ENCODE measurements at places on chromosomes 2 and 18. TPM values are rescaled to one million over a fixed set of nuclear protein-coding genes. Genes with fewer than 3 reads are reported as not detected.

The ATP8B1 gene
- total RNA-seq, result 9.3 TPM

The ELP2 gene
- 50.4 TPM for total RNA-seq

The TGIF1 gene
- 10.8 TPM for total RNA-seq

The GALNT5 gene
- 0.35 TPM for total RNA-seq

The ANKRD39 gene
- total RNA-seq, result 15.2 TPM

The L3MBTL4 gene
- total RNA-seq, result 0.70 TPM

DNA sequence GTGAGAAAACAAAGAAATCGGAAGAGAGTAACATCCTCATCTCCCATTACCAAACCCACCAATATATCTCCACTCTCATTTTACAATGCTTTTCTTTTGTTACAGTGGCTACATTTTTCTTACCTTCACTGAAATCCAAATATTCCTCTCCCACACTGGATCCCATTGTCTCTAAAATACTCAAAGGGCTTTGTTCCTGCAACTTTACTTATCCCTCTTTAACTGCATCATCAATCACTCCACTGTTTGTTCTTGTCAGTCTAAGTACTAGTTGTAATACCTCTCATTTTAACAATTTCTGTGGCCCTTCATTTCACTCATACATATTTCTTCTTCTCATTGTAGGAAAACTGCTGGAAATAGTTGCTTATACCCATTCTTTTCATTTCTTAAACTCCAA is 464.2 kb upstream of the PIK3C3 start:
- no peak for DNase-seq

DNA sequence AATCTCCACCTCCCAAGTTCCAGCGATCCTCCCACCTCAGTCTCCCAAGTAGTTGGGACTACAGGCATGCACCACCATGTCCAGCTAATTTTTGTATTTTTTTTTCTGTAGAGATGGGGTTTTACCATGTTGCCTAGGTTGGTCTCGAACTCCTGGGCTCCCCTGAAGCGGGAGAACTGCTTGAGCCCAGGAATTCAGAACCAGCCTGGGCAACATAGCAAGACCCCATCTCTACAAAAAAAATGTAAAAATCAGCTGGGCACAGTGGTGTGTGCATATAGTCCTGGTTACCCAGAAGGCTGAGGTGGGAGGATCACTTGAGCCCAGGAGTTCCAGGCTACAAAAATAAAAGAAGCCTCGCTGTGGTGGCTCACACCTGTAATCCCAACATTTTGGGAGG is 12.0 kb upstream of the ZNF532 start:
- no peak for DNase-seq

GRCh38 chr2:207792244-207792785 is 22.6 kb upstream of the FZD5 start:
- peak; percentile 61 for DNase-seq

DNA sequence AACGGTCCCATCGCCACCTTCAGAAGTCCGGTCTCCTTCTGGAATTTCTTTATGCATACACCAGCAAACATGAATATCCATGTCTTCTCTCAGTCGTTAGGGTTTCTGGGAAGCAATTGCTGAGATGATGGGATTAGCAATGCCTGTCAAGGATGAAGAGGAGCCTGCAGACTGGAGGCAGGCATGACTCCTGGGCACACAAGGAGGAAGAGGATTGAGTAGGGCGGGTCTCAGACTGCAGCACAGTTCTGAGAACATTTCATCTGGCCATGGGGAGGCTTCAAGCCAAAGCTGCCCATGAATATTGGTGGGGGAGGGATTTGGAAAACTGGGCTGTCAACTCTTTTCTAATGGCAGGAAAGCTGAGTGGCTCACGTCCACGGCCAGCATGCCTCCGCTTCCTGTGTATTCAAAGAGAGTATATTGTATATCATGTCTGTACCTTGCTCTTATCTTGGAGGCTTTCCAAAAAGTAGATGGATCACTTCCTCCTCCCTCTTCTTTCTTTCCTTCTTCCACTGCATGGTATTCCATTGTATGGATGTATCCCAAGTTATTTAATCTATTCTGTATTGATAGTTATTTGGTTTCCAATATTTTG is 24.5 kb downstream of the MC2R start:
- no peak for DNase-seq

DNA sequence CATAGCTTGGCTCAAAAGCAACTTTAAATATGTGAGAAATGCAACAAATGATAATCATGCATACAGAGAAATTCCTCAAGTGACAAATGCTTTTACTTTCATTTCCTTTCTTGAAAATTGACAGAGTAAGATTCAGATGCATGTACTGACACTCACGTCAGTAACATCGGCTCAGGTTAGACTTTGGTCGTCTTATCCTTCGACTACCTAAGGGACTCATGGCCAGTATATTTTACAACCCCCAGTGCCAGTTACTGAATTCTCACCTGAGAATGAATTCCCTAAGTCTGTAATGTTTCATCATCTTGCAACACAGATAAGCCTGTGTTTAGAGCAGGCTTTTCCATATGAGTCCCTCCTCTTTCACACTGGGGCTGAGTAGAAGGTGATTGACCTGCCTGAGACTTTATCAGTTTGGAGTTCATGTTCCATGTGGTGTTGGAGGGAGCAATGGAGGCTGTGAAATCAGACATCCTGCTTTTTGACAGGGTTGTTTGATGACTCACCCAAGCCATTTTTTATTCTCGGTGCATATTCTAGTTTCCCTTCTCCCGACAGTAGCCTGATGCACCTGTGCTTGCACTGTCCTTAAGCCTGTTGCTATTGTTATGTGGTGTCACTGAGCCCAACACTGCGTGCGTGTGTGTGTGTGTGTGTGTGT is 30.5 kb upstream of the ATP8B1 start:
- DNase-seq, result no peak

DNA sequence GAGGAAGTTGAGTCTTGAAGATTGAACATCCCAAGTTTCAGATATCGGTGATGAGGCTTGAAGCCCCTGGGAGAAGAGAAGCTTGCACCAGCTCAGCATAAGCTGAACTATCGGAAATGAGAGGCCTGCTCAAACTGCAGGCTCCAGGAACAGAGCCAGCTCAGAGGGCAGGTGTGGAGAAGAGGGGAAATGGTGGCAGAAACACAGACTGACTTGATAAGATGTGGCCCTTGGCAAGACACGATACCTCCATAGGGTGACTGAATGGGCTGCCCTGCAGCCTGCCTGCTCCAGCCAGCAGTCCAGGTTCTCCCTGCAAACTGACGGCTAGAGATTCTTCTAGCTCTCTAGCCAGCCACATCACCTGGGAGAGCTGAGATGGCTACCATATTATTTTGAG is 86.6 kb downstream of the MYT1L start:
- peak; percentile 36 for DNase-seq

- no peak for DNase-seq
Observed at GRCh38 chr2:150403457-150403856, 84.0 kb downstream of the RND3 start.

GRCh38 chr18:55877321-55877720 is 289.3 kb upstream of the TCF4 start:
- no peak for DNase-seq

- DNase-seq, result no peak
Observed at GRCh38 chr2:168730344-168730743, 72.1 kb upstream of the NOSTRIN start.

DNA sequence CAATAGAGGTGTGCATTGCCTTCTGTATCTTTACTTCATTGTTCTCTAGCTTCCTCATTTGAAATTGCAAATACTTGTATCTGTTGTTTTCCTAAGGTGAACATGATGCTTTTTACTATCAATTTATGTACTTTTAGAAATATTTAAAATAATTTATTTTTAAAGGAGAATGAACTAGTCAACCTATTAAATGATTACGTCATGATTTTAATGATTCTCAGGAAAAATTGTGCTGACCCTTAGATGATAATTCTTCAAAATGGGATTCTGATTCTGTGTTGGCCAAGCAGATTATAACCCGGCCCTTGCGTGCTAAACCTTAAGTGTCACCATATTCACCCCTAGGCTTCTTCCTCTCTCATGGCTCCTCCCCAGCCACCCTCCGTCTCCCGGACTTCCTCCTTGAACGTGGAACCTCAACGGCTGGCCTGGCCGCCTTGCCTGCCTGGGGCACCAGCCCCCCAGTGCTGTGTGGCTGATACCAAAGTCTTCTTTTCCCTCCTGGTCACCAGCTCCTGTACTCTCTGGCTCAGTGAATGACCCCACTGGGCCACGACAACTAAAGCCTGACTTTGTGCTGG is 292.0 kb downstream of the GBX2 start:
- no peak for DNase-seq

DNA sequence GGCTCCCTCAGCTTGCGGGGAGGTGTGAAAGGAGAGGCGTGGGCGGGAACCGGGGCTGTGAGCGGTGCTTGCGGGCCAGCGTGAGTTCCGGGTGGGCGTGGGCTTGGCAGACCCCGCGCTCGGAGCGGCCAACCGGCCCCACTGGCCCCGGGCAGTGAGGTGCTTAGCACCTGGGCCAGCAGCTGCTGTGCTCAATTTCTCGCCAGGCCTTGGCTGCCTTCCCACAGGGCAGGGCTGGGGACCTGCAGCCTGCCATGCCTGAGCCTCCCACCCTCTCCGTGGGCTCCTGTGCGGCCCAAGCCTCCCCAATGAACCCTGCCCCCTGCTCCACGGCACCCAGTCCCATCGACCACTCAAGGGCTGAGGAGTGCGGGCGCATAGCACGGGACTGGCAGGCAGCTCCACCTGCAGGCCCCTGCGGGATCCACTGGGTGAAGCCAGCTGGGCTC is 48.2 kb downstream of the RNF138 start:
- DNase-seq, result no peak

DNA sequence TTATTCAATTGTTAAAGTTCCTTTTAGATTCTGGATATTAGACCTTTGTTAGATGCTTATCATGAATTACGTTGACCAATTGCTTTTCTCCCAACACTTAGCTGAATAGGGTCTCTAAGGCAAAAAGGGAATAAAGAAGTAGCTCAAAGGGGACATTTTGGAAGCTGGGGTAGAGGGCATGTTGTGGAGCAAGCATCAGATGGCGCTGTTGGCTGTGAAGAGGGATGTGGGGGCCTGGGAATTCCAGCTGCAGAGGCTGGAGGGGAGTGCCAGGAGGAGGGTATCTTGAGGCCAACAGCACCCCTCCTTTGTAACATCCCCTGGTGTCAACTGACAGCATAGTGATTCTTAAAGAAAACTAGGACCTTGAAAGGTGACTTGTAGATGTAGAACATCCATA is 198.2 kb downstream of the ADCYAP1 start:
- DNase-seq, result no peak

- no peak for DNase-seq
Observed at GRCh38 chr18:23066060-23066459, 69.2 kb upstream of the CABLES1 start.

DNA sequence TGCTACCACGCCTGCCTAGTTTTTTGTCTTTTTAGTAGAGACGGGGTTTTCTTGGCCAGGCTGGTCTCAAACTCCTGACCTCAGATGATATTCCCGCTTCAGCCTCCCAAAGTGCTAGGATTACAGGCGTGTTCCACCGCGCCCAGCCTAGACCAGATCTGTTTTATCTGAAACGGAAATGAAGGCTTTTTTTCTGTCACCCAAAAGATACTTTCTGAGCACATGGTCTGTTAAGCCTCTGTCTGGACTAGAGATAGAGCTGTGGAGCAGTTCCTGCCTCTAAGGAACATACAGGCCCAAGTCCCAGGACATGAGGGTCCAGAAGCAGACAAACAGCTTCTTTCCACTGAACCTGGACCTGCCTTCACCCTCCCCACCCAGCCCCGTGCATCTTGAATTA is 43.6 kb upstream of the PTMA start:
- DNase-seq, result no peak

- no peak for DNase-seq
Observed at GRCh38 chr2:54226260-54226659, 29.8 kb downstream of the TSPYL6 start.

- DNase-seq, result no peak
Observed at GRCh38 chr2:241708879-241709278, 7.0 kb downstream of the ING5 start.

- DNase-seq, result no peak
Observed at GRCh38 chr2:236363711-236364277, 99.6 kb upstream of the ASB18 start.

GRCh38 chr2:53312181-53312580 is 455.4 kb upstream of the CHAC2 start:
- no peak for DNase-seq

DNA sequence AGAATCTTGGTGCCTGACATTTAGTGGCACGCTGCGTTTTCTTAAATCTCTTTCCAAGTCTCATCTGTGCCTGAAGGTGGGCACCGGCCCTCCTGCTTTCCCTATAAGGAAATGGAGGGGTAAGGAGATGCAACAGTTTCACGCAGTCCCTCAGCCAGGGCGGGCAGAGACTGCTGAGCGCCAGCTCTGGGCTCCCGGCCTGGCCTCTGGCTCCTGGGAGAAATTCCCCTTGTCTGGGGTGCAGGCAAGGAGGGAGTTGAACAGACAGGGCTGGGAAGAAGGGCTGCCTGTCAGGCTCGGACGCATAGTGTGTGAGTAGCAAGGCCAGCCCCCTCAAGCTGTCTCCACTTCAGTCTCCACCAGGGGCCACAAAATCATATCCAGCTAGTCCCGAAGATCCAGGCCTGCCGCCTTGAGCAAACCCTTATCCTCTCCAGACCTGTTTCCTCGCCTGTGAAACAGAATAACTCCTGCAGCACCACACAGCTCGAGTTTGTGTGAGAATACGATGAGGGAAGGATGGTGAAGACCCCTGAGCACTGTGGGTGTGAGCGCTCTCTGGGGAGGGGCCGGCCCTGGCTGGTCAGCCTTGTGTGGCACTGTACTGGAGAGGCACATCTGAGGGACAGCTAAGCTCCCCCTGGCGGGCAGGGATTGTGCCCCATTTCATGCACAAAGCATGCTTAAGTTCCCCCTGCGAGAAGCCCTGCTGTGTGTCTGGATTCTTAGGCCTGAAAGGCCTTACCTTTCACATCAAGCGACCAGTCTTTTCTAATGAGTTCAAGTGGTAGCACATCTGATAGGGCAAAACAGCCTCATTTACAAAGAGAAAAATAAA is 33.8 kb downstream of the SDC1 start:
- DNase-seq, result no peak

- DNase-seq, result no peak
Observed at GRCh38 chr18:40063488-40063887, 1891.5 kb upstream of the PIK3C3 start.

DNA sequence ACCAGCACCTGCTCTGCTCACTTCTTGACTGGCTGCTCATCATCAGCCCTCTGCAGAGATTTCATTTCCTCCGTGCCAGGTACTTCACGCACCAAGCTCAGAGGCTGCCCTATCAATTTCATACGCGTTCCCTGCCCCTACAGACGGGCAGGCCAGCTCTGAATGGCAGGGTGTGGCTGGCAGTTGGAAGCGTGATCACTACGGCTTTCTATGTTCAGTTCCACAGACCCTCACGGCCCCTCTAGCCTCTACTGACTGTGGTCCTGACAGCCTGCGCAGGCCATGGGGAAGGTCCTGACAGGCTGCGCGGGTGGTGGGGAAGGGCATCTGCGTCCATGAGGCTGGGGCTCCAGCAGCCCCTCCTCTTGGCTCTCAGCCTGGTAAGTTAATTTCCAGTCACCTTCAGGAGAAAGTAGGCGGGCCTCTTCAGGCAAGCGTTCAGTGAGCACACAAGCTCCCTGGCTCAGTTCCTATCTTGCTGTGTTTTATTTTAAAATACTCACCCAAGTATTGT is 154.8 kb downstream of the ZNF236 start:
- DNase-seq, result no peak
